Gastroesophageal sphincter (tissue), 4 donors: ENCODE measurements at places on chromosomes 12 and 14. TPM values are rescaled to one million over a fixed set of nuclear protein-coding genes. Genes with fewer than 3 reads are reported as not detected.

The KRT85 gene
- not detected for total RNA-seq

The HCAR1 gene
- not detected for total RNA-seq

The CIROP gene
- 0.31 TPM for total RNA-seq

The TMEM229B gene
- total RNA-seq = 0.94 TPM
